AG09319 (cell line): ENCODE measurements at places on chromosomes 2 and 18.

DNA sequence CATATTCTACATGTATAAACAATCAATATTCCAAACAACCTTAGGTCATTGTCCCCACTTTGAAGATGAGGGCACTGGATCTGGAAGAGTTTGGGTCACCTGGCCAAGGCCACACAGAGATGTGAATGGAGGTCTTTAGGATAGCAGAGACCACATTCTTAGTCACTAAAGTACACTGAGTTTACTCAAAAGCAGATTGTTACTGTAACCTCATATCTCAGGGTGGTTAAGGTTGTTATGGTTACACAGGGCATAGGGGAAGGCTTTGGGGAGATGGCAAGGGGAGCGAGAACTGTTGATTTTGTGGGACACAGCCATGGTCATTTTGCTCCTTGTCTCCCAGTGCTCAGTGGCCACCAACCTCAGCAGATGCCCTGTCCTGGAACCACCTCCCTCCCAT, 109.4 kb downstream of the GATA6 start:
- DNase-seq = no peak

GRCh38 chr2:230828272-230828961, 36.3 kb upstream of the ITM2C start:
- no peak for DNase-seq

GRCh38 chr18:62175521-62175920, 11.3 kb downstream of the PIGN start:
- DNase-seq = no peak

DNA sequence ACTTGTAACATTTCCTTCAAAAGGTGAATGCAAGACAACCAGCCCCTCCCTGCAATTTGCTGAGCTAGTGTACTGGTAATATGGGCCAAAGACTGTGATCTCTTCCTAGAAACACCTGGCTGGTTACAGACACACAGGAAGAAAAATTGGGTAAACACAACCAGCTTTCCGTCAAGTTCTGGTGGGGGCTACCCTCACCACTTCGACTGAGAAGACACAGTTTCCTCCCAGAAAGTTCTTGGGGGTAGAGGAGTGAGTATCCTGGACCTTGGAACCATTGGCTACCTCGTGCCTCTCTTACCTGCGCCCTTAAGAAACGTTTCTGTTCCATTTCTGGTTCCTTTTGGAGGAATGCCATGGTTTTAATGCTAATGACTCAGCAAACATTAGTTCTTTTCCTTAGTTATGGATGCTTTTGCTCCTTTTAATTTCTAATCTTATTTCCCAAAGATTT, 120.9 kb upstream of the DLX2 start:
- DNase-seq = no peak

DNA sequence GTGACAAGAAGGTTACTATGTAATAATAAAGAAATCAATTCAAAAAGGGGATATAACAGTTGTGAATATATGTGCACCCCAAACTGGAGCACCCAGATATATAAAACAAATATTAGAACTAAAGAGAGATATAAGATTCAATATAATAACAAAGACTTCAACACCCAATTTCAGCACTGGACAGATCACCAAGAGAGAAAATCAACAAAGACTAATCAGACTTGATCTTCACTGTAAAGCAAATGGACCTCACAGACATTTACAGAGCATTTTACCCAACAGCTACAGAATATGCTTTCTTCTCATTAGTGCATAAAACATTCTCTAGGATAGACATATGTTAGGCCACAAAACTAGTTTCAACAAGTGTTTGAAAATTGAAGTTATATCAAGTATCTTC, 287.7 kb downstream of the DSC3 start:
- DNase-seq = no peak

GRCh38 chr2:49318531-49318930, 164.2 kb upstream of the FSHR start:
- DNase-seq = no peak

- no peak for DNase-seq
These were observed 1.8 kb downstream of the LAPTM4A start for GRCh38 chr2:20049637-20050036.

- peak; percentile 92 for DNase-seq
These were observed 16.2 kb downstream of the EPB41L3 start for GRCh38 chr18:5527603-5528002.

DNA sequence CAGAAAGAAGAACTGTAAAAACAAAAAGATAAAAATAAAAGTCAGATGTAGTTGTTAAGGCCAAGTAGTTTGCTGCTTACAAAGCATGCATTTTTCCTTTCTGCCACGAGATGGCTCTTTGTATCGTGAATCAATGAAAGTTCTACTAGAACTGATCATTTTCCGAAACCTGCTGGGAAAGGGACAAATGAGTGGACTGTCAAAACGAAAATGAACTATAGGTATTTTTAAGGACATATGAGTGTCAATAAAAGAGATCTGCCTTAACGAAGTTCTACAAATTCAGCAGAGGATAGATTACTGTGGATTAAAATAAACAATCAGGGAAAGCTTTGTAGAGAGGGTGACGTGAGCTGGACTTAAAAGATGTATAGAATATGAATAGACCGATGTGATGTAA, 15.0 kb upstream of the ELOA2 start:
- peak; percentile 19 for DNase-seq
